ENCODE measurements at places on chromosomes 1 and 21. TPM values are rescaled to one million over a fixed set of nuclear protein-coding genes. Genes with fewer than 3 reads are reported as not detected.

DNA sequence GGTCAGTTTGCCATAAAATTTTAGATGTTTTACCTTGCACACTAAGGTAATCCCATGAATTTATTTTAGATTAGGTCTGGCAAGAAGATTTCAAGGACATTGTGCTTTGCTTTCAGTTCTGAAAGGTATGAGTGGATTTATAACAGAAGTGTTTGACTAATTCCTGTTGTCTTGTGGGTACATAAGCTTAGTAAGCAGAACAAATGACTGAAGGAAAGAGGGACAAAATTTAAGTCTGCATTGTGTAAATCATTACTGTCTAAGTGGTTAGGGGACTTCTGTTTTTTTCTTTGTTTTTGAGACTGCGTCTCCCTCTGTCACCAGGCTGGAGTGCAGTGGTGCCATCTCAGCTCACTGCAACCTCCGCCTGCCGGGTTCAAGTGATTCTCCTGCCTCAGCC lies 60.1 kb downstream of the PKN2 start:
- no peak for DNase-seq

DNA sequence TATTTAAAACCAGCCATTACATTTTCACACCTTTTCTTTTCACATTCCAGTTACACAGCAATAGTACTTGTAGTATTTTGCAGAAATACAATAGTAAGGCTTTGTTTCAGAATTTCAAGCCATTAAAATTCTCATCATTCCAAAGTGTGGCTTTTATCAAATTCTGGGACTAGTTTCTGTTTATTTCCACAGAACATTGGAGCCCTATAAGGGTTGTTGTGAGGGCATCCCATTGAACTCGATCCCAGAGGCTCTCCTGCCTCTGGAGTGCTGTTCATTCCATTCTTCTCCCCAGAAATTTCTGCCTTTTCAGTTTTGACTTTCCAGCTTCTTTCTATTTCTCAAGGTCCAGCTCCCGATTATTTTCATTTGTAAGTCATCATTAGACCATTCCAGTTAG lies 645.5 kb downstream of the ADGRL2 start:
- no peak for DNase-seq

GRCh38 chr1:2097386-2098300 lies 47.4 kb downstream of the PRKCZ start:
- no peak for DNase-seq

Gene TPTE
- not detected for total RNA-seq

- DNase-seq, result no peak
These were observed 70.4 kb downstream of the CACHD1 start for GRCh38 chr1:64540265-64540791.

- DNase-seq, result no peak
These were observed 88.4 kb upstream of the PDE4B start for GRCh38 chr1:65704318-65704717.

Gene CRB1
- not detected for total RNA-seq

- no peak for DNase-seq
These were observed 960 bp downstream of the RCAN1 start for GRCh38 chr21:34613679-34614627.
